ENCODE measurements at places on chromosomes 4 and X.

DNA sequence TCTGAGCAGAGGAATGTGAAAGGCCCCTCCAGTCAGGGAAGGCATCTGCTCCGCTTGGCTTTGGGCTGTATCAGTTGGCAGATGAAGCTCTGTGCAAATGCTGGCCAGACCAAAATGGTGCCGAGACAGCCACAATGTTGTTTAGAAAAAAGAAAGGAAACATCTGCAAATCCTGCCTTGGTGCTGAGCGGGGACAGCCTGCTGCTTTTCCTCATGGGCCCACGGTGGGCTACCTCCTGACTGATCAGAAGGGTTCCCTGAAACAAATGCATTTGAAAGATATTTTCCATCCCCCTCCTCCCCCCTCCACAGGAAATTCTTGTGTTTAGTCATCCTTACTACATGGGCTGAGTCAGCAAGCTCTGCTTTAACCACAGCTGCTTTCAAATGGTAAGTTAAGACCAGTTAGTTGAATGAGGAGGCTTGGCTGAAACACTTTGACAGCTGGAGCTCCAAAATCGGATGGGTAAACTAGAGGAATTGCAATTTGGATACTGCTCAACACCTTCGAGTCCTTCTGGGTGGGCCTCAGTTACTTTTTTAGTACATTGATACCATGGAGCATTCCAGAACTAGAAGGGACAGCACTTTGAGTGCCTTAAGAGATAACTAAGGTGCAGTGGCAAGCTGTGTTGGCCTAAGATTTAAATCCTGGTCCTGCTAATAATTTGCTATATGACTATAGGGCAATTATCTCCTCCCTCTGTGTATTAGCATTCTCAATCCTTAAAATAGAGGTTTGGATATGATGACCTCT lies 36.0 kb downstream of the PLAC1 start:
- DNase-seq, result peak; percentile 87

- peak; percentile 61 for DNase-seq
These were observed 17.0 kb upstream of the PAPSS1 start for GRCh38 chr4:107736924-107737448.

DNA sequence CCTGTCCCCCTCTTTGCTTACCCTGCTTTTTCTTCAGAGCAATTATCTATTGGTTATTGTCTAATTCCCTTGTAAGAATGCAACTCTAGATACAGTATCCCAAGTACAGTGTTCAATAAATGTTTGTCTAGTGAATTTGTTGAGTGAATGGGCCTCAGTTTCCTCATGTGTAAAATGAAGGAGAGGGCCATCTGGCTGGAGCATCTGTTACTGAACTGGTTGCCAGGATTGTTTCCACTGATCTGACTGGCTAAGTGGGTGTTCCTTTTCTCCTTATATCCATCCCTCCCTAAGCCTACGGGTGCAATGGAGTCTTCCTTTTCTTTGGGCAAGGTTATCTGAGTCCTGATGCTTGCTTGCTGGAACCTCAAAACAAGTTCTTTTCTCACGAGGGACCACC lies 185.2 kb upstream of the RPS6KA3 start:
- no peak for DNase-seq

DNA sequence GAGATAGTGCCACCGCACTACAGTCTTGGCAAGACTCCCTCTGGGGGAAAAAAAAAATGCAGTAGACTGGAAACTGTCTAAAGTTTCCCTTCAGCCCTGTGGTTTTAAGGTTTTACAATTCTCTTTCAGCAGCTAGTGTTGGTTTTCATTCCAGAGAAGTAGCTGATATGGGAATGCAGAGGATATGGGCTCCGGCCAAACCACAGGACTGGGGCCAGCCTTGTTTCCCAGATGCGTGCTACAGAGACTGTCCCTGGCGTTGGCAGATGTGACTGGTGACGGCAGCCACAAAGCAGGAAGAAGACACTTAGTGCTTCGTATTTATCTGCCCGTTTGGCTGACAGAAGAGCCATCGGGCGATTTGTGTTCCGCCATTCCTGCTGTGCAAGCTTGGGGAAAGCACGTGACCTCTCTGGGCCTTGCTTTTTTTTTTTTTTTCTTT lies 43.2 kb downstream of the ZBTB49 start:
- peak; percentile 86 for DNase-seq

DNA sequence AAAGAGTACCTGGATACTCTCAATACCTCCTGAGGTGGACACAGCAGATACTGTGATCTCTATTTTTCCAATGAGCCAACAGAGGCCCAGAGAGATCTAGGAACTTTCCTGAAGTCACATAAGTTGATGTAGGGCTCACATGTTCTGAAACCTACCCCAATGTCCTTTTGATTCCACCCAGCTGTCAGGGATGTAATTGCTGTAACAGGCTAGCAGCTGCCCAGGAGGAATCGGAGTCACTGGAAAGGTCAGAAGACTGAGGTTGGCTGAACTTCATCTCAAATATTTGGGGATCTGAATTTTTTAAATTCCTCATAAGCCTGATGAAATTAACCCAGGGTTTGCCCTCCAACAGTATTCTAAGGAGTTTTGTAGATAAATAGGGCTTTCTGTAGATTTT lies 52.5 kb upstream of the PROM1 start:
- no peak for DNase-seq

GRCh38 chr4:37561196-37561802 lies 124.9 kb downstream of the RELL1 start:
- DNase-seq, result no peak

- DNase-seq, result peak; percentile 0
These were observed 47.9 kb upstream of the QRFPR start for GRCh38 chr4:121428721-121429120.

DNA sequence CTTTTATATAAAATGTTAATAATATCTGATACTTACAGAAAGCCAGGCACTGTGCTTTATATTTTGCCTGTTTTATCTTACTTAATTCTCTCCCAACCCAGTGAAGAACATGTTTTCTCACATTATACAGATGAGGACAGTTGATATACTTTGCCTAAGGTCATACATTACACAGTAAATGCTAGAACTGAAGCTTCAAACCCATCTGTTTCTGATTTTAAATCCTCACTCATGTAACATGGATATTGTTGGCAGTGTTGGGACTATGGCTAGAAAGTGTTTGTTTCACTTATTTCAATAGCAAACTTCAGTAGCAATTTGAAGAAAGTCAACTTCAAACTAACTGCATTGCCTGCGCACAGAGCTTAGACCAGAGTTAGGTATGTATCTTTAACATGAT lies 57.4 kb downstream of the RAPGEF2 start:
- no peak for DNase-seq

DNA sequence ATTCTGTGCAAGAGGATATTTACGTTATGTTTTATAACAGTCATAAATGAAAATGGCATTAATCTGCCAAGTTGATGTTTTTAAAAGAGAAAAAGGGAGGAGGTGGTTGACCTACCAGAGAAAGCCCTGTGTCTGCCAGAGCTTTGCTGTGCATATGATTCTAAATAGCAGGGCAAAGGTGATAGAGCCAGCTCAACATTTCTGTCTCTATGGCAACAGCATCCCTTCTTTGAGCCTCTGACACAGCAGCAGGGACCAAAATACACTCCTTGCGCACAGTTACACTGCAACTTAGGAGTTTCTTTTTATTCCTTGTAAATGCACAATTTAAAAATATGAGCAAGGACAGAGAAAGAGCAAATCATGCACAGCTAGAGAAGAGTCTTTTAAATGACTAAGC lies 133.3 kb upstream of the RAI2 start:
- DNase-seq, result no peak

DNA sequence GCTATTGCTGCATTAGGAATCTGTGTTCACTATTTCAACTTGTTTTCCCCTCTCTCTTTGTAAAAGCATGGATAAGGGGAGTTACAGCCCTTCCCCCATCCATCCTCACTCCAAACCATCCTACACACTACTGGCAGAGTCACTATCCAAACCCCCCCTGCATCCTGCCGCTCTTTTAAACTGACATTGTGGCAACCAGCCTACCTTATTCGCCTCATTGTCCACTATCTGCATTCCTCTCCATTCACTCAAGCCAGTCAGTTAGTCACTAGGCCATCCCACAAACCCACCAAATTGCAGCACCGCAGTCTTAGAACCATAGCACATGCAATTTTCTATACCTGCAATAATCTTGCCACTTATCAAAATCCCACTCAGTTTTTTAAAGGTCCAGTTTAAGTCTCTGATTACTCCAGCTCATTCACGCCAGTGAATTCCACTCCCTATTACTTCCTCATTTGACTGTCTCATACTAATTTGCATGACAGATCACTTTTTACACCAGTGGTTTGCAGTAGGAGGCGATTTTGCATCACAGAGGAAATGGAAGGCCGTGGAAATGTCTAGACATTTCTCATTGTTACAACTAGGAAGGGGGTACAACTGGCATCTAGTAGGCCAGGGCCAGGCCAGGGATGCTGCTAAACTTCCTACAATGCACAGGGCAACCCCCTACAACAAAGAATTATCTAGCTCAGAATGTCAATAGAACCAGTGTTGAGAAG lies 181.8 kb downstream of the HS6ST2 start:
- no peak for DNase-seq

- DNase-seq, result no peak
These were observed 17.6 kb downstream of the DYNLT3 start for GRCh38 chrX:37829721-37830120.

DNA sequence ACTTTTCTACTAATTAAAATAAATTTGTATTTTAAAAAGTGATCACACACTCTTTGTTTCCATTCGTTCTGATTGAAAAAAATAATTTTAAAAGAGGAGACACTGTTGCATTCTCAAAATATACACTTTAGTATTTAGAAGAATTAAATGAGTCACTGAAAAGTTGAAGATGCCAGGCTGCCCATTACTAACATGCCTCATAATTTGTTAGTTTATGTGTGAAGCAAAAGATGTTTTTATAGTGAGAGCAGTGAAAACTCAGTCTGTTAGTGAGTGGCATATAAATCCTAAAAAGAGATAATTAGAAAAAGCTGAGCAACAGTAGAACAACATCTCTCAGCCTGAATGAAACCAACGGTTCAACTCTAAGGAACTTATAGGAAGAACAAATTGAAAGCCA lies 143.4 kb downstream of the CDS1 start:
- peak; percentile 29 for DNase-seq

DNA sequence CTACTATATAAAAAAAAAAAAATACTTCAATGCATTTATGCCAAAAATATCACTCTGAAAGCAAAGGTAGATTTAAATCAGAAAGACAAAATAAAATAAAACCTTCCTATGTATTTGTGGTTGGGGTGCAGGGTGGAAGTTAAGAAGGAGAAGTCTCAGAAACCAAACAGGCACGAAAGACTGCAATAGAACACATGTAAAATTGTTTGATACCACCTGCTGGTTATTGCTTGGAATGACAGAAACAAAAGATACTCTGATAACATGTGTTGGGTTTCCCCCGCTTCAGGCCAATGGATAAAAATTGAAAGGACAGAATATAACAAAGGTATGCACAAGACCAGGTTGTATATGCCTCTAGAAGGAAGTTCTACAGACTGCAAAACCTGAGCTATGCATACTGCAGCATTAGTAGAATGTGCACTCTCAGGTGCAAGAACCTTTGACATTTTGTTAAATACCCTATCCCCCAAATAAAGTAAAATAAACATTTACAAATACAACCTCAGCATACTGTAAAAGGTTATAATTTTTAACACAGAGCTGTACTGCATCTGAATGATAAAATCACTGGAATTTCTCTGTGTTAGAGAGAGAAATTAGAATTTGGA lies 118.8 kb downstream of the GABRA2 start:
- no peak for DNase-seq

DNA sequence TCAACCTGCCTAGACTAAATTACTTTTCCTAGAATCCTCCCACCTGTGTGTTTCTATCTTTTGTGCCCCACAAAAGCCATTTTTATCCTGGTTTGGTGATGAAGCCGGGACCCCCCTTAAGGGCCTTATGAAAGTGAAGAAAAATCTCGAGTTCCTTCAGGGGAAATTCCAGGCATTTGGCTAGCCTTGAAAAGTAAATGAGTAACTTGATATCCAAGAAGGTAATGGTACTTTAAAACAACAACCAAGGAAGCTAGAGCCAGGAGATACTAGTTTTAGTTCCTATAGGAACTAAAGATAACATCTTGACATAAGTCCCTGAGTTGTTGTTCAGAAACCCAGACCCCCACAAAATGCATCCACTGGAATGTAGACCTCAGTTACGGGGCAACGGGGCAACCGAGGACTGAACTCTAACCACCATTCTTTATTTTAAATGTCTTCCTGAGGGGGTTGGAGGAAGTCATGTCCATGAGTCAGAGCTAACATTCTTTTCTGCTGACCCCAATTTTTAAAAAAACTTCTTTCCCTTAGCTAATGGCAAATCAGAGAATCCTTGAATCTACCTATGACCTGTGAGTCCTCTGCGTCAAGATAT lies 73.9 kb downstream of the VCX3A start:
- no peak for DNase-seq

DNA sequence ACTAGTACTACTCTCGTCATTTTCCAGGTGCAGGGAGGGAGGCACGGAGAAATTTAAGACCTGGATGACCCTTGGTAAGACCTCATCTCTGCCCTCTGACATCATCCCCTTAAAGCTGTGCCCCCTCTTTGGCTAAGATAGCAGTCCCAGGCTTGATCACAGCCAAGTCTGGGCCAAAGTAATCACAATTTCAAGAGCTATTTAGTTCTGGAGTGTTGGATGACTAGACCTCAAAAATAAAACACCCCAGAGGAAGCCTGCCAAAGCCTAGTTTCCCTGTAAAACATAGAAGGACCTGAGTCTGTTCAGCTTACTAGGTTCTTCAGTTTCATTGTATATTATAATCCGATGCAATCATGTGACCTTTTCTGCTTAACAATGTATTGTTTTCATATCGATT lies 144.6 kb upstream of the ARHGEF9 start:
- no peak for DNase-seq

- no peak for DNase-seq
These were observed 741.3 kb downstream of the PCDH7 start for GRCh38 chr4:31461421-31461820.

DNA sequence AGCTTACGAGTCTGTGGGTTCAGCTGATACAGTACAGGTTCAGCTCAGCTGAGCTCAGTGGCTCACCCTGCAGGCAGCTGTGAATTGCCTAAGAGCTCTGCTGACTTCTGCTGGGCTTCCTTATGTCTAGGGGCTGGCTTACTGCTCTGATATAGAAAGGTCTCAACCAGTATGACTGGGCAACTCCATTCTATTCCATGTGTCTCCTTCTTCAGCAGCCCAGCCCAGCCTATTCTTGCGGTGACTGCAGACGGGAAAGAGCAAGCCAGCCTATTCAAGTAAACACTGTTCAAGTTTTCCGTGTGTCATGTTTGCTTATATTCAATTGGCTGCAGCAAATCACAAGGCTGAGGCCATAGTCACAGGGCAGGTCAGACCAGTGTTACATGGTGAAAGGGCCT lies 615.4 kb upstream of the ZFP42 start:
- peak; percentile 31 for DNase-seq

GRCh38 chrX:20244931-20245330 lies 21.8 kb downstream of the RPS6KA3 start:
- peak; percentile 10 for DNase-seq

GRCh38 chrX:97315939-97316338 lies 432.2 kb downstream of the RPA4 start:
- no peak for DNase-seq

GRCh38 chr4:146333187-146333894 lies 119.0 kb downstream of the REELD1 start:
- DNase-seq, result peak; percentile 61
